Activated B cell treated with CpG ODN at 0.5 μM for 24 hours (primary cell): ENCODE measurements at places on chromosomes 7 and 10.

- H3K27me3 ChIP-seq: no peaks in the 10 kb centered on the region
- peaks cover 9% of the 10 kb centered on the region for H3K4me1 ChIP-seq
- no peaks in the 10 kb centered on the region for H3K36me3 ChIP-seq
- no peak overlapping the region for H3K27ac ChIP-seq
- no peak overlapping the region for H3K4me3 ChIP-seq
Measured at GRCh38 chr10:123502983-123503382, 163.2 kb upstream of the GPR26 start.

DNA sequence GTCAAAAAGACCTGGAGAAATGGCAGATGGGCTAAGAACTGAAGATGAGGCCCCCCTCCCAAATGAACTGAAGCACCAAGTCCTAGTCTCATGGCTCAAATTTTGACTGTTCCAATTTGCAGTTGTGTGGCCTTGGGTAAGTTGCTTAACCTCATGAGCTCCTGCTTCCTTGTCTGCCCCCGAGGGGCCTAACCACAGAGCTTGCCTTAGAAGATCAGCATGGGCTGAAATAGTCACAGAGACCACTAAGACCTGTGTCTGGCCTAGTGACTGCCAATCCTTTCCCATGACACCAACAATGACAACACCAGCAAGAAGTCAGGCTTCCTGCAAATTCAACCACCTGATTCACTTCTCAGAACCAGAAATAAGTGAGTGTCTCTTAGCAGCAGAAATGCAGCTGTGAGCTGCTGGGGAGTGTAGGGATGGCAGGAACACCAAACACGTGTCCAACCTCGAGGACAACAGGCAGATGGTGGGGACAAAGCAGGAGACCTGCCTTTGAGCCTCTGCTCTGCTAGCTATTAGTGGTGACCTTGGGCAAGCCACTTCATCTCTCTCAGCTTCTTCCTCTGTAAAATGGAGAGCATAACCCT, 23.7 kb downstream of the CRHR2 start:
- no peak overlapping the region for H3K27ac ChIP-seq
- H3K36me3 ChIP-seq: no peaks in the 10 kb centered on the region
- no peak for DNase-seq
- no peaks in the 10 kb centered on the region for H3K4me1 ChIP-seq
- H3K27me3 ChIP-seq: no peaks in the 10 kb centered on the region

DNA sequence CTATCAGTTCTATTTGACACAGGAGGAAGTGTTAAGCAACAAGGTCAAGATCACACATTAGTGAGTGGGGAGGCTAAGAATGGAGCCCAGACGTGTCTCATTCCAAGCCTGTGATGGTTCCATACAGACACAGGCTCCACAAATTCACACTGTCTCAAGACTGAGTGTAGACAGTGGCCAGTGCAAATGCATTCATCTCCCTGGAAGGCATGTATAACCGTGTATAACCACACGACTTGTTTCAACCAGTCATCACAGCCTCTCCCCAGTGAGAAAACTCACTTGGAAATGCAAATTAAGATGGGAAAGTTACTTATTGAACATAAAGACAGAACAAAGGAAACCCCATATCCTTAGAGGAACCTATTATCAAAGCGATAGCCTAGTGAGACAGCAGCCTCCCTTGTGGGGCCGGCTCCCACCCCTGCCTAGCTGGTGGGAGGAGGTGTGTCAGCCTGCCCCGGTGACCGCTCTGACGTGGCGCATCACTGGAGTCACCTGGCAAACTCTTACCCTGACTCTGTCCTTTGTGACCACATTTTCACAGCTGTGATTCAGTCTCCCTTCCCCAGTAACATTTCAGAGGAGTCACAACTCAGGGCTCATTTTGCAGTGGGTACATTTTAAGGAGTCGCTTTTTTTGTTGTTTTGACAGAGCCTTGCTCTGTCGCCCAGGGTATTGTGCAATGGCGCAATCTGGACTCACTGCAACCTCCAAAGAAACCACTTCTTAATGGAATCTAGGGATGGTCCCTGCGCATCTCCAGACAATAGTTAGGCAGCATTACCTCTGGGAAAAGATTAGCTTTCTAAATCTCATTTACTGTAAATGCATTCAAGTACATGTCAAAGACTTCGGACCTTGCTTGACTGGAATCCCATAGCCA, 126.6 kb upstream of the PARD3 start:
- H3K4me1 ChIP-seq: no peaks in the 10 kb centered on the region
- no peak for DNase-seq
- no peak overlapping the region for H3K4me3 ChIP-seq
- no peaks in the 10 kb centered on the region for H3K36me3 ChIP-seq

GRCh38 chr7:1382553-1383397, 76.5 kb downstream of the MICALL2 start:
- H3K27me3 ChIP-seq: peaks cover 18% of the 10 kb centered on the region
- DNase-seq: no peak
- no peaks in the 10 kb centered on the region for H3K4me1 ChIP-seq
- no peak overlapping the region for H3K27ac ChIP-seq
- H3K36me3 ChIP-seq: no peaks in the 10 kb centered on the region

DNA sequence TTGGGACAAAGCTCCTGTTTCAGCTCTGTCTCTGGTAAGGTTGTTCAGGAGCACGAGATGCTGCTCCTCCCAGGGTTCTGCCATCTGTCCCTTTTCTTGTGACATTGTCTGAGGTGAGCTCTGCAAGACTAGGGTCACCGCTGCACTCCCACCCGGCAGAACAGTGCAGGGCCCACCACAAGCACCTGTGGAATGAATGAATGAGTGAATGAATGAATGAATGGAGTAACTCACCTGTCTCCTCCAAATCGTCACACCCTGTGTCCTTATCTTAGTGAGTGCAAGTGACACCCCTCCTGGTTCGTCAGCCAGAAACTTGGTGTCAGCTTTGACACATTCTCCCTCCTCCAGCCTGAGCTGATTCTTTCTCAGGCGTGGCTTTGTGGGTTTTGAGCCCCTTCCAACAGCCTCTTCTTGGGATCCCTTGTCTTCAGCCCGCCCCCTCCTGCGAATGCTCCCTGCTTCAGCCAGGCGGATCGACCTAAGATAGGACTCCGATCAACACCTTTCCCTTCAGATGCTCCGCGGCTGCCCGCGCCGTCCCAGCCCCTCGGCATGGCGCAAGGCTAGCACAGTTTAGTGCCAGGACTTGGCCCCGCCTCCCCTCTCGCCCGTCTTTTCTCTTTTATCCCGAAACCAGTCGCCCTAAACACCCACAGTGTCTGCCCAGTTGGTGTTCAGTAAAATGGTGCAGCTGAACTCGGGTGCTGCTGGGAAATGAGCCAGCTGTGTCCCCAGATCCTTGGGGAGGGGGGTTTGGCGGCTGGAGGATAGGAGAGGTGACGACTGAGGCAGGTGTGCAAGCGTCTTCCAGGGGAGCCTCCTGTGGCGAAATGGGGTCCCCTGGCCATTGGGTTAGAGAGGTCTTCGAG, 89.3 kb downstream of the BEND7 start:
- no peaks in the 10 kb centered on the region for H3K36me3 ChIP-seq
- H3K27me3 ChIP-seq: peaks cover 41% of the 10 kb centered on the region
- H3K4me1 ChIP-seq: peaks cover 11% of the 10 kb centered on the region

DNA sequence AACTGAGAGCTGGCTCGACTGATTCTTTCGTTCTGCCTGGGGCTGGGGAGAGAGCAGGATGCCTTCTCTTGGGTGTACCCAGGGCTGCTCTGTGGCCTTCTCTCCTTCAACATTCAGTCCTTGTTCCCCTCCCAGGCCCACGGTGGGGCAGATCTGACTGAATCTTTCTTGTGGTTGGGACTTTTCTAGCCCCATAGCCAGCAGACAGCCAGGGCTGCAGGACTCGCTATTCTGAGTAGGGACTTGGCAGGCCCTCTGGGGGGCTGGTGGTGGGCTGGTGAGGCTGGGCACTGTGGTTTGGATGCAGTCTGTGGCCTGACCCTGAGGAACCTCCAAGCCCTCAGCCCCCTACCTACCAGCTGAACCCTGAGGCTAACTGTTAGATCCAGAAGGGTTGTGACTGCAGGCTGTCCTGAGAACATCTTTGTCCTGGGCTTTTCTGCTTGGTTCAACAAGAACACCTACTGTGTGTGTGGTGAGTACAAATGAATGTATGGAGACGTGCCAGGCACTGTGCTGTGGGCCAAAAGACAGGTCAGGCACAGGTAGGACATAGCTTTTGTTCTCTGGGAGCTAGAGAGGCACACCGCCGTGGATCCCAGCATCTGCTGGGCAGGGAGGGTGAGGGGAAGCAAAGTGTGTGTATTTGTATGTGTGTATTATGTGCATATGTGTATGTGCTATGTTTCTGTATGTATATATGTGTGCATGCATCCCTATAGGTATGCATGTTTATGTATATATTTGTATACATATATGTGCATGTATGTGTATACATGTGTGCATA, 2.1 kb upstream of the PALD1 start:
- H3K27me3 ChIP-seq: no peaks in the 10 kb centered on the region
- no peak overlapping the region for H3K27ac ChIP-seq
- H3K36me3 ChIP-seq: no peaks in the 10 kb centered on the region
- no peak overlapping the region for H3K4me3 ChIP-seq
- DNase-seq: no peak

DNA sequence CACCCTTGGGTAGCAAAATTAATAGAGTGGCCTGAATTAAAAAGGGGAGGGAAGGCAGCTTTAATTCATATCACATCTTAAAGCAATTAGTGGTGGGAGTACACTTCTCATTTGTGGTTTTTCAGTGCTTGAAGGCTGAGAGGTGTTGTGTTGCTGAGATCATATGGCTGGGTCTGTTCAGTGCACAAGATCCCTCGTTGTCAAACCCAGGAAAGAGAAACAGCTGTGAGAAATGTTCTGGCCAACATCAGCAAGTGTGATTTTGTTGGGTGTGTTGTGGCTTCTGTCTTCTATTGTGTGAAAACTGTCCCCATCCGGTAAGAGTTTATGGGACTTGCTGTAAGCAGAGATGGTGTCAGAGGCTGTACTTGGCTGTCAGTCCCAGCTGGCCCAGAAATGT, 197.9 kb upstream of the BMPER start:
- no peak for DNase-seq
- H3K27me3 ChIP-seq: peaks cover under 1% of the 10 kb centered on the region
- H3K36me3 ChIP-seq: peaks cover under 1% of the 10 kb centered on the region
- no peak overlapping the region for H3K27ac ChIP-seq

DNA sequence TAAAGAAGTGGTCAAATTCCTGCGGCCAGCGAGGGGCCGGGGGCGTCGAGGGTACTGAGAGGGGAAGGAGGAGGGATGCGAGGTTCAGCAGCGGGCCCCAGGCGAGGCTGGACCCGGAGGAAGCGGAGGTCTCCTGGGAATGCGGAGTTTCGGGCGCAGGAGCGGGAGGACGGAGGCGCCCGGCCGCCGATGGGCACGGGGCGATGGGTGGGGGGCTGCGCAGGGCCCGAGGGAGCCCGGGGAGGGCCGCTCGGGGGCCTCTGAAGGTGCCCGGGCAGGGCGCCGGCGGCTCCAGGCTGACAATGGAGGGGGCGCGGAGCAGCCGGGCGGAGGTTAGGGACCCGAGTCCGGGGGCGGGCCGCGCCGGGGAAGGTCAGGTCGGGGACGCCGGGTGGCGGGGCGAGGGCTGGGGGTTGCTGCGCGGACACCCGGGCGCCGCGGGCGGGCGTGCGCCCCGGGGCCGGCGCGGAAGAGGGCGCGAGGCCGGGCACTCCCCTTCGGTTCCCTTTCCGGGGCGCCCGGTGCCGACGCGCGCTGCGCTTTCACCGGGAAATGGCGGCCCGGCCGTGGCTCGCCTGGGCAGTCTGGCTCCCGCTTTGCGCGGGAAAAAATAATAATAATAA, 683 bp downstream of the MACROH2A2 start:
- no peaks in the 10 kb centered on the region for H3K36me3 ChIP-seq
- no peak overlapping the region for H3K27ac ChIP-seq
- DNase-seq: no peak
- peaks cover 44% of the 10 kb centered on the region for H3K27me3 ChIP-seq
- H3K4me3 ChIP-seq: no peak overlapping the region
- H3K4me1 ChIP-seq: peaks cover 9% of the 10 kb centered on the region

DNA sequence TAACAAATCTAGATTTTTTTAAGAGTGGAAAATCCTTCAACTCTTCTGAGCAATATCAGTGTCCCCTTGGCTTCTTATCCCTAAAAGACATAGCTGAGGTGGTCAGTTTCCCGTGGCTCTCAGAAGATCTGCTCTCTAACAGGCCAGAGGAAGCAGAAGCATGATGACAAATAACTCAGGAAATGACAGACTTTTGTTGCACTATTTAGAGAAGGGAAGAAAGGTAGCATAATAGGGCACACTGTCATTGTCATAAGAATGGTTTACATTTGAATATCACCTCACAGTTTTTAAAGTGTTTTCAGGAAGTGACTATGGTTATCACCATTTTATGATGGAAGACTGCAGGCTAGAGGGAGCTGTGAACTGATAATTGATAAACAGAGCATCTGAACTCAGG, 33.6 kb upstream of the RAPGEF5 start:
- DNase-seq: no peak
- H3K27ac ChIP-seq: no peak overlapping the region
- H3K36me3 ChIP-seq: no peaks in the 10 kb centered on the region
- peaks cover 12% of the 10 kb centered on the region for H3K4me1 ChIP-seq

GRCh38 chr7:146635205-146636032, 518.8 kb downstream of the CNTNAP2 start:
- H3K4me3 ChIP-seq: no peak overlapping the region
- no peaks in the 10 kb centered on the region for H3K4me1 ChIP-seq
- H3K27me3 ChIP-seq: no peaks in the 10 kb centered on the region
- H3K36me3 ChIP-seq: no peaks in the 10 kb centered on the region
- H3K27ac ChIP-seq: no peak overlapping the region

GRCh38 chr10:21995557-21995956, 8.0 kb downstream of the DNAJC1 start:
- H3K27me3 ChIP-seq: no peaks in the 10 kb centered on the region
- no peaks in the 10 kb centered on the region for H3K36me3 ChIP-seq
- no peak overlapping the region for H3K4me3 ChIP-seq
- H3K27ac ChIP-seq: no peak overlapping the region
- DNase-seq: no peak

DNA sequence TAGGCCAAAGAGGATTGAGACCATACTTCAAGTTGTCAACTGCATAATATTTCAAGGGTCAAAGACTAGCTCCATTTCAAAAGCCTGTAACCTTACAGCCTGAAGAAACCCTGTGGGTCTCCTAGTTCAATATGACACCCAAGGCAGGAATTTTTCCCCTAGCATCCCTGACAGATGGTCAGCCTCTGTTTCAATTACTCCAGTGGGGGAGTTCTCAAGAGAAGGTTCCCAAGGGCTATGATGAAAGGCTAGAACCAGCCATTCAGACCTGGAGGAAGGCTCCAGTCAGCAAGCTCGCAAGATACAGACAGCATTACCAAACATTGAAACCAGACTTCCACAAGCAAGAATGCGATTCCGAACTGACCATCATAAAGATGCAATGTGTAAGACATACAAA, 1.6 kb downstream of the HTR7 start:
- peak overlapping the region; percentile 46 for H3K4me3 ChIP-seq
- H3K27me3 ChIP-seq: peaks cover 37% of the 10 kb centered on the region
- H3K27ac ChIP-seq: no peak overlapping the region
- peaks cover 8% of the 10 kb centered on the region for H3K4me1 ChIP-seq
